ENCODE measurements at places on chromosomes 3 and 15.

- no peak for DNase-seq
Measured at GRCh38 chr15:68672781-68673205, 94.0 kb downstream of the CORO2B start.

DNA sequence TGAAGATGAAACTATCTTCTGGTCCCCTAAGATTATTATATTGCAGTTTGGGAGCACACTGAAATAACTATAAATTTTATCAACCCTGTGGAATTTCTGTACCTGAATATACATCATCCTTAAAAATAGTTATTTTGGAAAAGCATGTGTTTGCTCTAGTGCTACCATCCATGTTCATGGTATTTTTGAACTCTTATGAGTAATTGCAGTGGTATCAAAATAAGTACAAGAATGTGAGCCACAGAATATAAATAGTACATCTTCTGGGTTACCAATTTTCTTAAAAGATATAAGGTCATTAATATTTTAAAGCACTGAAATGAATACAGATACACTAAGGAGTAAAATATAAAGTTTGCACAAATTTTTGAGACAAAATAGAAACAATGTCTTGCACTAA is 206.5 kb downstream of the CBLB start:
- no peak for DNase-seq

DNA sequence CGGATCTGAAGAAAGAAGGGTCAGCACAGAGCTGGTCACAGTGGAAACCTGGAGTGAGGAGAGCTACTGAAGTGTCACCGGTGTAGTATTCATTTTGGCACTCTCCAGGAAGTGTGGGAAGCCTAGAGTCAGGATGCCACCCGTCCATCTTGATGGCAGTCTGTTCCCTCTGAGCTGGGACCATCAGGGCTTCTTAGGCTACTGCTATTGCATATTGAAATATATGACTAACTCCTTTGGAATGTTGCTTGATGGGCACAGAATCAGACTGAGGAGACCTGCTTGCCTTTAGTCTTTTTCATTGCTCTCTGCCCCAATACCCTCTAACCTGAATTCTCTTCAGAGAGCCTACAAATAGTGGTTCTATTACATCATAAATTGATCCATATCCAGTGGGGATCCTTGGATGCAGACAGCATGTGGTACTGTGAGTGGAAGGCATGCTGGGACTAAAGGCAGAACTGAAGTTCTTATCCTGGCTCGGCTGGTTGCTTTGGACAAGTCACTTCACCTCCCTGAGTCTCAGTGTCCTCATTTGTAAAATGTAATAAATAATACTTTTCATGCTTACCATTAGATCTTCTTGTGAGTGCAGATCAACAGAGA is 143.5 kb downstream of the PDE8A start:
- DNase-seq, result no peak

DNA sequence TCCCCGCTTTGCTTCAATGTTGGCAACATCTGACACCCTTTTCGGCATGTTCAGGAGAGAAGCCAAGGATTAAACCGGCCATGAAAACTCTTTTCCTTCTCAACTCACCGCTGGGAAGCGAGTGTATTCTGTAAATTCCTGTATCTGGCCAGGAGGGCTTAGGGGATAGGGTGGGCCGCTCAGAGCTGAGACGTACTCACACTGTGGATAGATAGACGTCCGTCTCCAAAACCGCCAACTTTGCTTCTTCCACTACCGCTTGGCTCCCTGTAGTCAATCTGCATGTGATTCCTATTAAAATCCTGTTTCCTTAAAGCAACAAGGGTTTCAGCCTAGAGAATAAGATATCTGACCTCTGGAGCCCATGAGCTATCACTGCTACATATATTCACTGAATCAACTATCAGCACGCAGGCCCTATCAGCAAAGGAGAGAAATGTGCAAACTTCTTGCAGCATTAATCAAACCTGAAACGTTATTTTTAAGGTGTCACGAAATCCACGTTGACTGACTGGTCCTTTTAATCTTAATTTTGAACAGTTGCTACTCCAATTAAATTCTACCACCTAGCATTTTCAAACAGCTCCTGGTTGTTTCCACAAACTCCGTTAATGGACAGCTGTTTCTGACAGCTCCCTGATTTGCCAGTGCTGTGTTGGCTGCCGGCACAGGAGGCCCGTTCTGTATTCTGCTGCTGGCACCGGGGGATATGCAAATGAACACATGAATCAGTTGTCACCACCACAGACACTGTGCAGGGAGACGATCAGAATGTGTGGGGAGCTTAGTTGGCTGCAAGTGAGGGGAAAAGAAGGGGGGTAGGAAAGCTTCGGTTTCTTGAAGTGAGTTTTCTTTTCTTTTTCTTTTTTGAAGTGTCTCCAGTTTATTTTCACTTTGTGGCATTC is 438.9 kb upstream of the ARRDC4 start:
- DNase-seq, result no peak

GRCh38 chr3:172557515-172558220 is 34.4 kb upstream of the TNFSF10 start:
- no peak for DNase-seq

GRCh38 chr15:57827021-57827420 is 120.5 kb downstream of the POLR2M start:
- no peak for DNase-seq

GRCh38 chr3:119723022-119723421 is 20.2 kb downstream of the CFAP91 start:
- no peak for DNase-seq

DNA sequence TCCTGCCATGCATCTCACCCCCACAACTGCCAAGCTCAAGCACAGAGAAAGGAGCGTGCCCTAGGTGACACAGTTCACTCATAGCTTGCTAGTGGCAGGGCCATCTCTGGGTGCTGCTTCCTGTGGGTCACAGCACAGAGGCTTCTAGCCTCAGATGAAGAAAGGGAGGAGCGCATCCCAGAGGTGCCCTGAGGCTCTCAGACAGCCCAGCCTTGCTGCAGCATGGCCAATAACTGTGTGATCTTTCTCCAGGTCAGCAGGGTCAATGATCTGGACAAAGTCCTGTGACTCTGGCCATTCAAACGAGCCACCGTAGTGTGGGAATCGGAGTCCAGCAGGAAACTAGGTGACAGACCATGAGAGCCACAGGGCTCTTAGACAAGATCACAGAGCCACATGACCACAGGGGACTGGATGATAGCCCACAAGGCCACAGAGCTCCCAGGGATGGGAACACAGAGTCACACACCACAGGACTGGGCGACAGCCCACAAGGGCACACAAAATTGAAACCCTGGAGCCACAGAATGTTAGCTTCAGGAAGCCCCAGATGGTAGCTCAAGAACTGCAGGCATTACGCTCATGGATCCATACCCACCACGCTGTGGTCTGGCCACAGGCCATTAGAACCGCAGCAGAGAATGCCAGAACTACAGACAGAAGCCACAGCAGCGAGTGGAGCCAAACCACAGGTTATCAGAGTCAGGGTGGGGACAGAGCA is 25.9 kb upstream of the GRIP2 start:
- DNase-seq, result no peak

GRCh38 chr3:101414121-101414520 is 93.7 kb upstream of the IMPG2 start:
- DNase-seq, result no peak

DNA sequence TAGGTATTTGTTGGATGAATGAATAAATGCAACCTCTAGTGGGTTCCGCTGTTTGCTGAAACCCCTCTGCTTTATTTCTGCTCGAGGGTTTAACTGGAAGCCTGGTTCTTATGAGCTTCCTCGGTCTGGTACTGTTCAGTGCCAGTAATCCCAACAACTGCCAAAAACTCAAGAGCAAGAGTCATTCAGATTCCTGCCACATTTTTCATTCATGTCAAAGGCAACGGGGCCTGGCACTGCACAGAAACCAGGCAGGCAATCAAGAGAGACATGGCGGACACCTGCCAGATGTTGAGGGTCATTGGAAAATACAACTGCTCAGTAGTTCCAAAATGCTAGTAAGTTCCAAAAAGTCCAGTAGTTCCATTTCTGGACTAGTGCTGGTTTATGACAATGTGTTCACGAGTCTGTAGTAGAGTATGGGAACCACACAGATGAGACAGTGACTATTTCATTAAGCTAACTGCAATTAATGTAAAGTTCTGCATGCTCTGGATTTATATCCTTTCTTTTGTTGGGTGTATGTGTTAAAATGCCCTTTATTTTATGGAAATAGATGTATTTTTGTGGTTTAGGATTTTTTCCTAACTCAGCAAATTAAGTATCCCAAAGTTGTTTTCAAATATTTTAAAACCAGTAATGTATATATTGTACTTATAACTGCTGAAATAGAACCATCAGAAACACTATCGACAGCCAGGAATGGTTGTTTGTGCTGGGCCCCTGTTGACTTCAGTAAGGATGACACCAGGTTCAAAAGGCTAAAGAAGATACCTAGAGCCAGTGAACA is 22.7 kb upstream of the TMEM41A start:
- DNase-seq, result no peak

- DNase-seq, result no peak
Measured at GRCh38 chr3:153052096-153052460, 109.9 kb upstream of the RAP2B start.

DNA sequence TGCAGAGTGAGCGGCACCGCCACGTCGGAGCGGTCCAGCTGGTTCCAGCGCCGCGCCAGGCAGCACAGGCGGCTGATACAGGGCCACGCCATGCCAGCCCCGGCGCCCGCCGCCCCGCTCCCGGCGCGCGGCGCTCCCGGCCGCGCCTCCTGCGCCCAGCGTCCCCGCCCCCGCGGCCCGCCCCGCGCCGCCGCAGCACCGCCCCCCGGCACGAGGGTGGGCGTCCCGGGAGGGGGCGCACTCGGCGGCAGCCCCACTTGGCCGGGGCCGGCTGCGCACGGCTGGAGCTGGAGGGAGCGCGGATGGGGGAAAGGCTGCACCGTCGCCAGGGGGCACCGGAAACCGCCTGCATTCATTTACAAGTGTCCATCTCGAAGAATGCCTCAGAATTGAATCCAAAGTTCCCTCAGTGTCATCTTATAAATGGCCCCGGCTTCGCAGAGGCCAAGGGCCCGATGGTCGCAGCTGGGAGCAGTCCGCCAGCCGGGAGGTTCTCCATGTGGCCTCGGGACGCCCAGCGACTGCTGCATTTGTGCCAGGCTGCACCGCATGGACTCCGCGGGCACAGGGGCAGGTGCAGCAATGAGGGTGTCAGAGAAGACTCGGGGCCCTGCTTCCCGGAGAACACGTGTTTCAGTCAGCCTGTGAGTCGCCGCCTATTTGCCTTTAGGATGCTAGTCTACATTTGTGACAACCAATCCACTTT is at the start of gene MAP6D1:
TSS of gene MAP6D1 (minus strand) at position 122 of the 706 bp plus-strand sequence. CDS start at position 92, 30 bp downstream.
- DNase-seq, result peak; percentile 25

DNA sequence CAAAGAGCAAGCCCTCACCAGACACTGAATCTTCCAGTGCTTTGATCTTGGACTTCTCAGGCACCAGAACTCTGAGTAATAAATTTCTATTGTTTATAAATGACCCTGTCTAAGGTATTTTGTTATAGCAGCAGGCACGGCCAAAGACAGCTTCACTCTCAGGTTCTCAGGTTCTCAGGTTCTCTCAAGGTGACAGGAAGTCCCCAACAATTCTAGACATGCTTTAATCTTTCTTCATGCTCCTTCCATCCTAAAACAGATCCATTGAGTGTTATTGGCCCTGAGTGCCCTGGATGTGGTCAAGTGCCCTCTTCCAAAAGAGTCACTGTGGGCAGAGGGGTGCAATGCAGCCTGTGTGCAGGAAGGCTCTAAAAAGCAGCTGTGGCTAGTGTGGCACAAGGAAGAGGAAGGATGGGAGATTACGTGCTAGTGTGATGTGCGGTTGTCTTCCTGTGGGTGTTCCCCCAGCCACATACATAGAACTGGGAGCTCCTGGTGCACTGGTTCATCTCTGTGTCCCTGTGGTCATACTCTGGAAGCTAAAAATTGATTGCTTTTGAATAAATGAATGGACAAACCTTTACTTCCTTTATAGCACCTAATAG is 11.0 kb upstream of the RAB7A start:
- no peak for DNase-seq

- no peak for DNase-seq
Measured at GRCh38 chr3:131694376-131694775, 191.6 kb upstream of the MRPL3 start.

DNA sequence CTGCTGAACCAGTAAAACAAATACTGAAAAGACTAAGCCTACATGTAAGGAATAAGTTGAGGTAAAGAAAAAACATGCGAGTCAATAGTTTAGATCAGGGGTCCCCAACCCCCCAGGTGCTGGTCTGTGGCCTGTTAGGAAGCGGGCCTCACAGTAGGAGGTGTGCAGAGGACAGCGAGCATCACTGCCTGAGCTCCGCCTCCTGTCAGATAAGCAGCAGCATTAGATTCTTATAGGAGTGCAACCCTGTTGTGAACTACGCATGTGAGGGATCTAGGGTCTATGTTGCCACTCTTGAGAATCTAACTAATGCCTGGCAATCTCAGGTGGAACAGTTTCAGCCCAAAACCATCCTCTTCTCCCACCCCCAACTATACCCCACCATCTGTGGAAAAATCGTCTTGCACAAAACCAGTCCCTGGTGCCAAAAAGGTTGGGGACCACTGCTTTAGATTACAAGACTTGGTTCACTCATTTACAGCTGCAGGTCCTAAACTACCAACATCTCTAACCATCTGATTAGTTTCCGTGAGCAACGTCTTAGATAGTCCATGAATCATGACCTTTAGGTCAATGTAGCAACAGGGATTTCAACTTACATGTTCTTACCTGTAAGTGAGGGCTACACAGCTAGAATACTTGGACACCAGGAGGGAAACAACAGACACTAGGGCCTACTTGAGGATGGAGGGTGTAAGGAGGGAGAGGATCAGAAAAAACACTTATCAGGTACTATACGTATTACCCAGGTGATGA is 66.7 kb downstream of the TRANK1 start:
- DNase-seq, result no peak

GRCh38 chr3:65030847-65031463 is 343.2 kb upstream of the ADAMTS9 start:
- no peak for DNase-seq

DNA sequence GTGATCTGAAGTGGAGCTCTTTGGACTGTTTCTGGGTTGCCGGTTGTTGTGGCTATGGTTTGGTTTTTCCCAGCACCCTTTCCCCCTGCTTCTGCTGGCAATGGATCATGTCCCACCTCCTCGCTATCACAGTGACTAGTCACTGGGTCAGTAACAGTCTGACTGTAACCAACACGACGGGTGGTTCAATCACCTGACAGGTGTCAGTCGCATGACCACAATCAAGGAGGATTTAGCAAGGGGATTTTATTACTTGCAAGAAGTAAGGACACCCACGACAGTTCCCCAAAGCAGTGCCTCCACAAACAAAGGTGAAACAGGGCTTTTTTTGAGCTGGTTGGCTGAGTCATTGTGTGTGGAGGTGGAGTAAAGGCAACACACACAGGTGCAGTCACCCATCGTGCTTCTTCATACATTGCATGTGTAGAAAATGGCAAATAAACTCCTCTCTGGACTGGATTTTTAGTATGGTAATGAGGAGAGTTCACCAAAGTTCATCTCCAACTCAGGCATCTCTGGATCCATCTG is 58.8 kb upstream of the FAM3D start:
- DNase-seq, result no peak

All from activated CD4-positive, alpha-beta T cell treated with anti-CD3 and anti-CD28 coated beads, Interleukin-2, amount 50 U/mL, for 4 hours (primary cell).